ENCODE measurements at places on chromosomes 2 and 18. TPM values are rescaled to one million over a fixed set of nuclear protein-coding genes. Genes with fewer than 3 reads are reported as not detected.

The CFC1 gene
- total RNA-seq: not detected

The INPP4A gene
- total RNA-seq: 31.4 TPM

The UGT1A8 gene
- total RNA-seq: 0.71 TPM

The CD28 gene
- total RNA-seq: under 0.01 TPM

The MAP3K19 gene
- total RNA-seq: not detected

The PTPRN gene
- 57.0 TPM for total RNA-seq

The FBXO48 gene
- total RNA-seq: 0.28 TPM

The HOXD13 gene
- 0.09 TPM for total RNA-seq

The ELOA2 gene
- total RNA-seq: not detected

The TIA1 gene
- 100 TPM for total RNA-seq

The RAPGEF4 gene
- 1.9 TPM for total RNA-seq

The DTNA gene
- total RNA-seq: 11.7 TPM

The CLEC4F gene
- not detected for total RNA-seq

The CNNM3 gene
- 7.0 TPM for total RNA-seq

The DPP10 gene
- total RNA-seq: not detected

The SEPTIN10 gene
- 63.4 TPM for total RNA-seq

The NEU4 gene
- not detected for total RNA-seq

The ZNF521 gene
- 25.0 TPM for total RNA-seq

The ANKRD36B gene
- 20.7 TPM for total RNA-seq

The CLIP4 gene
- 94.0 TPM for total RNA-seq

The MAB21L4 gene
- total RNA-seq: not detected

The TNFRSF11A gene
- total RNA-seq: 0.09 TPM

The XDH gene
- not detected for total RNA-seq

The C2orf66 gene
- not detected for total RNA-seq
